ENCODE measurements at places on chromosomes 6 and 20. TPM values are rescaled to one million over a fixed set of nuclear protein-coding genes. Genes with fewer than 3 reads are reported as not detected.

DNA sequence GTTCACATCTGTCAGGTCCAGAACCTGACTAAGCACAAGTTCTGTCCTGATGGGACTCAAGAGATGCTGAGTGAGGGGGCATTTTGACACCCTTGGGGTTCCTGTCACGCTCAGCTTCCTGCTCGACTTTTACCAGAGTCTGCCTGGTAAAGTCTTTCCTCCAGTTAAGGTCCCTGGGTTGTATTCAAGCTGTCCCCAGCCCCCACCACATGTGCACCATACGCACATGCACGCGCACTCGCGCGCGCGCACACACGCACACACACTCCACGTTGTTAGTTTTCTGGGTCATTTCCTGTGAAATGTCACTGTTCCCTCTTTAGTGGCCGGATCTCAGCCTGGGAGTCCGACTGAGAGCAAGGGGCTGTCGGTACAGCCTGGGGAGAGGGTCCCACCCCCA is 166.1 kb downstream of the GMPR start:
- no peak for DNase-seq

- no peak for DNase-seq
Observed at GRCh38 chr6:118768441-118768840, 117.0 kb upstream of the CEP85L start.

- DNase-seq: no peak
Observed at GRCh38 chr6:24613361-24614042, 32.5 kb downstream of the KIAA0319 start.

GRCh38 chr20:33925867-33926266 is 67.8 kb upstream of the RALY start:
- DNase-seq: no peak

DNA sequence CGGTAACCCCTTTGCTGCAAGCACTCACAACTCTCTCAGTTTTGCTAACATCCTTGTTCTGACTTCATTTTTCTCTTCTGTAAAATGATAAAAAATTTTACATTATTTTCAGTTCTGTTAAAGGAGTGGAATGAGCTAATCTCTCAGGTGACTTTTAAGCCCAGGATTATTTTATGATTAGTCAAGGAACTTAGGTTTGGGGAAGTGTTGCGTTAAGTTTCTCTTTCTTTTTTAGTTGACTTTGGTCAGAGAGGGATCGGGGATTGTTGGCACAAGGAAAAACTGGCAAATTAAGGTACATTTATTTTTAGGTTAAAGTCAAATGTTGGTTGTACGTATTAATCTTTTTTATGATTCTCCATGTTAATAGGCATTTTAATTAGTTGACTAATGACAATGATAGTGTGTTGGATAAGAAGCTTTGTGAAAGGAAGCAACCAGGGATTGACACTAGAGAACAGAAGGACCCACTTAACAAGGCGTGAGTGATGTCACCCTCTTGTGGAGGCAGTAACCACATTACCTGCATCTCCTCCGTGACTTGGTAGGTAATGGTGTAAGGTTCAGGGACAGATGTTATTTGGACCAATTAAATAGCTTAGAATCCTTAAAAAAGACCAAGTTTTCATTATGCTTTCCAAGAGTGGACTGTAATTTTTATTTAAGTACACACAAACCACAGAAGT is 31.6 kb downstream of the CD83 start:
- DNase-seq: no peak

GRCh38 chr6:52337633-52338290 is 24.2 kb upstream of the PAQR8 start:
- no peak for DNase-seq

- DNase-seq: no peak
Observed at GRCh38 chr6:18187701-18188100, 32.5 kb downstream of the KDM1B start.

GRCh38 chr6:126914801-126915200 is 203.7 kb upstream of the RSPO3 start:
- no peak for DNase-seq

DNA sequence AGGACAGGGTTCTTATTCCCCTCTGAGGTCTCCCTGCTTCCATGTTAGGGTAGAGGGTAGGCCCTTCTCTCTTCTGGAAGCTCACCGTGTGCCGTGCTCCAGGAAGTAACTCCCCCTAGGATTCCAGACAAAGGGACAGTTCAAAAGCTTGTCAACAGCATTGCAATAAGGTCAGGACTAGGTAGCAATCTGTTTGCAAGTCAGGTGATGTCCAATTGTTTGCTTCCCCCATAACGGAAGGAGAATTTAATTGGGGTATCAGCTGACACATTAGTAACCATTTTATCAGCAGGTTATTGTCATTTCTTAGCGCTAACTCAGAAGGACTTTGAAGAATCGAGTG is 41.9 kb downstream of the SYNJ2 start:
- no peak for DNase-seq

- no peak for DNase-seq
Observed at GRCh38 chr6:128966934-128967333, 84.0 kb downstream of the LAMA2 start.

DNA sequence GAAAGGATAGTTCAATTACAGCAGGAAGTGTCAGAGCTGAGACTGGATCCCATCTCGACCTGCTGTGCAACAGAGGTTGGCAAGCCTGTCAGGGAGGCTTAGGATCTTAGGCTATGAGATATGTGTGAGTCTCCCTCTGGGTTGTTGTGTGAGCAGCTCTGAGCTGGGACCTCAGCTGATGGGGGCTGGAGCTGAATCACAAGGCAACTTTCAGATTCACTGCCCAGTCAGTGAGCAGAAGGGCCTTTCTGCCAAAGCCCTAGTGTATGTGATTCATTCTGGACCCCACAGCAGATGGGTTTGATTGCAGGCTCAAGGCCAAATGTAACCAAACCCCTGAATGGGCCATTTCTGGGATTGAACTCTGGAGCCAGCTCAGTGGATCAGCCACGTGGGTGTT is 4.5 kb downstream of the PI3 start:
- DNase-seq: no peak

- no peak for DNase-seq
Observed at GRCh38 chr6:7630792-7631191, 40.8 kb downstream of the SNRNP48 start.

DNA sequence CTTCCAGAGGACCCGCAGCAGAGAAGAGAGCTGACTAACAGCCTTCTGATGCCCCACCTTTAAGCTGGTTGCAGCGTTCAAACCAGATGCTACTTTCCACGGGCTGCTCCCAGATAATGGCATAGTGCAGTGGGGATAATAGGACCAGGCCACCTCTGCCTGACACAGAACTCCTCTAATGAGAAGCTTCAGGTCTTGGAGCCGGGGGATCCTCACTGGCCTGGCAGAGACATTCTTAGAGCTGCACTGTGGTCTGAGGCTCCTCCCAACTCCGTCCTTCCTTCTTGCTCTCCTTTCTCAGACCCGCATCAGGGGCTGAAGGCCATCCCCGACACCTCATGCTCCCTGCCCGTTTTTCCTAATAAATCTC is 206.6 kb upstream of the MARCKS start:
- DNase-seq: no peak

DNA sequence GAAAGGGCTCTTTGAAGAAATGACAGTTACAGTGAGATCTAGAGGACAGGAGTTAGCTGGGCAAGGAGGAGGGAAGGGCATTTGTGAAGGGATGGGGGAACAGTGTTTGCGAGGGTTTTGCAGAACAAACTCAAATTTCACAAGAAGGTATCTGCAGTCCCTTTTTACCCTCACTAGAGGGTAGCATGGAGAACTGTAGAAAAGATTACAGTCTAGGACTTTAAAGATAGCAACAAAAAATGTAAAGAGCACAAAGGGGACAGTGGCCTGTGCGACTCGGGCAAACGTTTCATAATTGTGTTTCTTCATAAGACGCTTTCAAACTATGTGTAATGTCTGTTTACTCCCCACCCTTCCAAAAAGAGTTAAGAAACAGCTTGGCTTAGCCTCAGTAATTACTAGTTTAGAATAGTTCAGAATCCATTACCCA is 21.2 kb upstream of the ASXL1 start:
- no peak for DNase-seq

DNA sequence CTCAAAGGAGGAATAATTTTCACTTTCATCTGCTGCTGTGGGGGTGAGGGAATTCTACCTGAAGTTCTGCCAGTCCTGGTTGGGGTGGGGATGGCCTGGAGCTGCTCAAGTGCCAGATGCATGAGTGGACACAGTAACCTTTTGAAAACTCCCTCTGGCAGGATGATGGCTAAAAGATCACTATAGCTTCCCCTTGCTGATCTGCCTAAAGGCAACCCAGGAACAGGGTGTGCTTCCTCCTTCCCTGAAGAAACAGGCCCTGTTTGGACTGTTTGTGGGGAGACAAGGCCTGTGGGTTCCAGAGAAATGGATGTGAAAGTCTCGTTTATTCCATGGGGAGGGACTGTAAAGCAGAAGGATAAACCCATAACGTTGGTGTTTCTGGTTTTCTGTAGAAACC is 176.9 kb downstream of the DTNBP1 start:
- DNase-seq: no peak

The PPIL6 gene
- 2.9 TPM for total RNA-seq

The TAF4 gene
- total RNA-seq: 12.7 TPM

The SLC22A1 gene
- 0.98 TPM for total RNA-seq

The IL17A gene
- not detected for total RNA-seq

The ESR1 gene
- 67.5 TPM for total RNA-seq

The RIPPLY2 gene
- total RNA-seq: not detected

The RAD21L1 gene
- not detected for total RNA-seq
